ENCODE measurements at places on chromosomes 1 and 21.

- DNase-seq, result no peak
These were observed 31.4 kb downstream of the UMODL1 start for GRCh38 chr21:42102526-42102925.

GRCh38 chr1:78871249-78871648, 135.3 kb downstream of the ADGRL4 start:
- no peak for DNase-seq

DNA sequence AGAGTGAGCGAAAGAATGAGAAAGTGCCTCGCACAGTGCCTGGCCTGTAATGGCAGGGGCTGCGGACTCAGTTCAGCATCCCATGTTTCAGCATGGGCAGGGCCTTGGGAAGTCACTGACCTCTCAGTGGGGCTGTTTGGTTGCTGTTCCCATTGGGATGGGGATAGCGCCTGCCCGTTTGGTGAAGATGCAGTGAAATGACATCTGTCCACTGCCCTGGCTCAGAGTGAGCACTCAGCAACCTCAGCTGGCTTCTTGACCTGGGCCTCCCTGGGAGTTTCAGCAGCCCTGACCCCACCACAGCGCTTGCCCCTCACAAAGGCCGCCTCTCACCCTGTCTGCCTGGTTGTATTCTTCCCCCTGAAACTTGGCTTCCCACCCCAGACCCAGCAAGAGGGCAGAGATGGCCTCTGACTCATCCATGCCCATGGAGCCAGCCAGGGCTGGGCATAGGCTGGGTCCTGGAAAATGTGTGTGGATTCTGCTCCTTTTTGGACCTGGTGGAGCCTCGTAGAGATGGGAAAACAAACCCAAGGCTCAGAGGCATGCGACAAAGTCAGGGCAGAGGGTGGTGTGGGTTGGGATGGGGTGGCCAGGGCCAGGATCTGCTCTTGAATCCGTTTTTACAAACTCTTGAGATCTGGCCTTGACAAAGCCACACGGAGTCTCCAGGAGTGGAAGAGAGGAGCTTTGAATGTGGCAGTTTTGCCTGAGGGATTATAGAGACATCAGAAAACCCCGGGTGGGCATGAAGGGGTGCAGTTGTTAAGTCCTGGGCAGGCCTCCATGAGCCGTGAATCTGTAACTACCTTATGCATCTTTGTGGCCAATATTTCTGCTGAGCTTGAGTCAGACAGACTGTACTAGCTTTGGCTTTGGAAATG, 1.2 kb downstream of the XKR8 start:
- DNase-seq, result no peak

GRCh38 chr1:56448529-56449300, 130.6 kb downstream of the PLPP3 start:
- DNase-seq, result no peak

DNA sequence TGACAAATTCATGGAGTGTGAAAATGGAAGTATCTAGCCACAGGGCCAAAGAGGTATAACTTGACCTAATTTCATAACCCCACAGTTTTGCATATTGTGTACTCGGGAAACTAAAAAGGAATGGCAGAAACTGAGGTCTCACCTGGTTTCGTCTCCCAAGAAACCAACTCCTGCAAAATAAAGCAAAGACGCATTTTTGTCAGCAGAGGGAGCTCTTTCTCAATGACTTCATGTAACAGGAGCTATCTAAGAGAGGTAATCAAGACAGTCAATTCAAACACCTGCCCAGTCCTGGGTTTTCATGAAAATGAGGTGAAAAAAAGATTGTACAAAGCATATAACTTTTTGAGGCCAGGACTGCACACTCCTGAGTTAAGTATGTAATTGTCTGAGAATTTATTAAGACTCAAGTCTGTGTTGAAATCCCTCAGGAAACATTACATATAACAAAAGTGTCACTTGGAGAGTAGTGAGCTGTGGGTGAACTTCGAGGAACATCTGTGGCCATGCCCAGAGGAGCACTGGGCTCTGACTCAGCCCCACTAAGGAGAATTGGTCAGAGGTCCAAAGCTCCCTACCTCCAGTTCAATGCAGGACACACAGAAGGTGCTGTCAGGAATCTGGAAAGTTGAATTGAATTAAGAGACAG, 17.6 kb downstream of the FCRL4 start:
- DNase-seq, result no peak

DNA sequence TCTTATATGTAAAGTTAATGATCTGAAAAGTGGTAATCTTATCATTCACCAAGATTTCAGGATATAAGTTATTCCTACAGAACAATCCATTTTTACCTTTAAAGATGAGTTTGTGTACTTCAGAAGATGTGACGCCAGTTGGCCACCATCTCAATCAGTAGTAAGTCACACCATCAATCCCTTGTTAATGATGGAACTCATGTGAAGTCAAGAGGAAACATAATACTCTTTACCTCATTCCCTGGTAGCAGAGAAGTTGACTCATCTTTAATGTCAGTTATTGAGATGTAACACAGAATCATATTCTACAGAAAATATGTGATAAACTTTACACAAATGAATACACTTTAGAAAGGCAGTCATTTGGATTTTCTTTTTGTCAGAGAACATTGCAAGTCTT, 38.2 kb downstream of the MRPL39 start:
- DNase-seq, result no peak

GRCh38 chr1:157106813-157107189, 7.2 kb upstream of the ETV3L start:
- DNase-seq, result no peak

DNA sequence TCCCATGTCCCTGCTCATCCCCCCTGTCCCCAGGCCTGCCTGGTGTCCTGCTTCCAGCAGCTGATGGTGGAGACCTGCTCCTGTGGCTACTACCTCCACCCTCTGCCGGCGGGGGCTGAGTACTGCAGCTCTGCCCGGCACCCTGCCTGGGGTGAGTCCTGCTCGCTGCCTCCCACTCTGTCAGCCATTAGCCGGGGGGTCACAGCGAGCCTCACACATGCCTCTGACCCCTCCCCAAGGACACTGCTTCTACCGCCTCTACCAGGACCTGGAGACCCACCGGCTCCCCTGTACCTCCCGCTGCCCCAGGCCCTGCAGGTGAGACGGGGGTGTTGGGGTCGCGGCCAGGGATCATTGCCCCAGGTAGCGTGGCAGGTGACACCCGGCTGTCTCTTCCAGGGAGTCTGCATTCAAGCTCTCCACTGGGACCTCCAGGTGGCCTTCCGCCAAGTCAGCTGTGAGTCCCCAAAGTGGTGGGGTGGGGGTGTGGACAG, 10.0 kb downstream of the SCNN1D start:
- peak; percentile 32 for DNase-seq

- DNase-seq, result no peak
These were observed 118.8 kb downstream of the RWDD3 start for GRCh38 chr1:95352767-95353166.

DNA sequence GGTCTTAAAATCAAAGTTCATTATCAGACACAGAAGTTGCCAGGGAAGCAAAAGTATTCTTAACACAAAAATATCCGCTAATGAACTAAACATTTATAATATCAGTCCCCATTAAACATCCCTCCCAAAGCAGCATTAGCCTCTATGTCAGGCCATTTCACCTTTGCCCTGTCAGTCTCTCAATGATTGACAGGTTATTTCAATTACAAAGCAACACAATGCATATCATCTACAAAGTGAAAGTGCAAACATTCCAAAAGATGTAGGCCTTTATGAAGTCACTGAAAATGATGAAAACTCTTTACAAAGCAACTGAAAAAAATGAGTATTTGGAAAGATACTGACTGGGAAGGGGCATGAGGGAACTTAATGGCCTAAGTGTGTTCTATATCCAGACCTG, 14.1 kb downstream of the ENAH start:
- DNase-seq, result no peak

DNA sequence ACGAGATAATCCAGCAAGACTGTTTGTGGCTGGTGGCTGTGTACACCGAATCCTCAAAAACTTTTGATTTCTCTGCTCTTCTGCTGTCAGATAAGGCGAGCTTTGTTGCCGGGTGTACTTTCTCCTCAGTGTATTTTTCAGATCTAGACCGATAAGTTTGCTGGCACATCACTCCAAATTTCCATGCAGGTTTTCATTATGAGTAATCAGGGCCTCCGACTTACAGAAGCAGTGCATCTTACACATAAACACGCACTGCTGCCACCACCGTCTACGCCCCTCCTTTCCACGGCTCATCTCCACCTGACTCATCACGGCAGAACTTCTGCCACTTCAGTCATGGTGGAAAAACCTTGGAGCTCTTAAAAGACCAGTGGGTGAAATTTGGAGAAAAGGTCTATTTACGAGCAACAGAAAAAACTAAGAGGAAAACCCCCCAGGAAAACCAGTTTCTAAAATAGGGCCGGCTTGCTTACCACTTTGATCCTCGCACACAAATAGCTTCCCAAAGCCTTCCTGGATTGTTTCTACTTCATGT, 7.7 kb downstream of the ZBTB21 start:
- DNase-seq, result peak; percentile 34

- no peak for DNase-seq
These were observed 312.9 kb downstream of the NFIA start for GRCh38 chr1:61395146-61395800.

DNA sequence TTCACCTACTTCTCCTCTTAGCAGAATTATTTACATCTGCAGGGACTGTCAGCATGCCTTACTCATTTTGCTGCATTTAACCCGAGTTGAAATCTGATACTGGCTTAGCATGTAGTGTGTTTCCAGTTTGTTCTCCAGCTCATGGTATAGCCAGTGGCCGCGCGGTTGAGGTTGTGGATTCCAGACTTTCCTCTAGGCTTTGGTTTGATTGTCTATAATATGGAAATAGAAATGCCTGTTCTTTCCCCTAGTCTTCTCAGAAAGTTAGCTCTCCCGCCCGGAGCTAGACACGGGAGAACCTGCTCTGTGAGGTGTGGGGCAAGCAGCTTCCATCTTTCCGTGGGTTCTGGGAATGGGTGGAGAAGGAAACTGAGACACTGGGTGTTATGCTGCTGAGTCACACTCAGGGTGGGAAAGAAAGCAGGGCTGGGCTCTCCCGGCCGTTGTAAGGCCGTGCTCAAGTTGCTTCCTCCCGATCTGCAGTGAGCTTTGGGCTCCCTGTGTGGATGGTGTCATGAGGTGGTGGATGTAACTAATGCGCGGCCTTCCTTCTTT, 206.8 kb upstream of the TMEM51 start:
- no peak for DNase-seq

- DNase-seq, result no peak
These were observed 14.5 kb downstream of the NT5C1A start for GRCh38 chr1:39657402-39657801.

DNA sequence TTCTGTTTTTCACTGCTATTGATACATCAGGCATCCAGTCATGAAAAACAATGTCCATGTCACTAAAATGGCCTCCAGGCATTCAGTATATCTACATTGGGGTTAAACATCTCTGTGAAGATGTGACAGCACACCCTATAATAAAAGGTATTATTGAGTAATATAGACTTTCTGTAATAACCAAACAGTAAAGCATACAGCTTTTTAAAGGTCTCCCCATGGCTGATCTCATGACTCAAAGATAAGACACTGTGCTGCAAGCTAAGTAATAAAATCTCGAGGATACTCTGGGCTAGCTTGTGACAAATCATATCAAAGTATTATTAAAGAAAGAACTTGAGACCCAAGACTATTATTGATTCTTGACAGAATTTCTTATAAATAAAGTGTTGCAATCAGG, 613.1 kb upstream of the PKN2 start:
- no peak for DNase-seq

- DNase-seq, result no peak
These were observed 12.7 kb upstream of the TGFB2 start for GRCh38 chr1:218332416-218332815.

GRCh38 chr1:32240140-32240951, 6.7 kb upstream of the FAM167B start:
- peak; percentile 37 for DNase-seq
